ENCODE measurements at places on chromosomes 7 and 10. TPM values are rescaled to one million over a fixed set of nuclear protein-coding genes. Genes with fewer than 3 reads are reported as not detected.

Gene AKR1C8
- not detected for total RNA-seq

Gene GRK5
- total RNA-seq, result 5.8 TPM

Gene OR2F2
- not detected for total RNA-seq

Gene IFRD1
- 46.8 TPM for total RNA-seq

Gene METTL27
- total RNA-seq, result 2.0 TPM

Gene LRIT1
- not detected for total RNA-seq

Gene MXI1
- total RNA-seq, result 69.4 TPM

Gene GPR26
- not detected for total RNA-seq

Gene UCN3
- total RNA-seq, result not detected
